ENCODE measurements at places on chromosomes 1 and 21.

GRCh38 chr1:1345860-1346500 is 3.2 kb downstream of the DVL1 start:
- no peak for DNase-seq

DNA sequence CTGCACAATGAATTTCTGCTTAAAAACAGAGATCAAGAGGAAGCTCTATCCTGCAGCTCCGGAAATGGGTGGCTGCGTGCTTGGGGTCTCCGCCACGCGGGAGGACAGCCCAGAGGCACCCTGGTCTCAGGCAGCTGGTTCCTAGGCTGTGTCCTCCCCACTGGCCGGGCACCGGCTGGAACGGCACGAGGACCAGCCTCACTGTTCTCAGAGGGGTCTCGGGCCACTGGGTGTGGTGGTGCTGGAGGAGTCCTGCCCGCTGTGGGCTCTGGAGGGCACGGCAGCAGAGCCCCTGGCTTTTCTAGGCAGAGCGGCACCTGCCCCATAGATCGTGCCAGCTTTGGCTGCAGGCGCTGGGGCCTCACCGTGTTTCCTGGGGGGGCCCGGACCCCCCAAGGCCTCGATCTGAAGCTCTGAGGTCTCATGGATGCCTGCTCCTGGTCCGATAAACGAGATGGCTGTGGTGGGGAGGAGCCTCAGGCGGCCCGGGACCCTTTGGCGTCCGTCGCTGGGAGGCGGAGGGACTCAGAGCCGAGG is 8.2 kb upstream of the RNF223 start:
- no peak for DNase-seq

DNA sequence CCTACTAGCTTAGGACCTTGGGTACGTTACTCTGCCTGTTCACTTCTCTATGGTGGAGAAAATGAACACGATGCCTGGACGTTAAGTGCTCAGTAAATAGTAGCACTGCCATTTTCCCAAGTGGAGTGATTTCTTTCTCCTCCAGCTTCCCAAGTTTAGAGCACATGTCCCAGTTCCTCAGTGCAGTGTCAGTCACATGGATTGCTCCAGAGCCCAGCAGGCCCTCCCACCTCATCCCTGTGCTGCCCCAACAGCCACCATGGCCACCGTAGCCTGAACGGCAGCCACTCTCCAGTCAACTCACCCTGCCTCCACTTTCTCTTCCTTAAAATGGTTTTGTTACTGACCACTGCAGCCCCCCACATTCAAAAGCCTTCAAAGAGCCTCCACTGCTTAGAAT is 8.5 kb downstream of the STMN1 start:
- no peak for DNase-seq

- DNase-seq, result no peak
These were observed 4.9 kb downstream of the MEX3A start for GRCh38 chr1:156077430-156077760.

DNA sequence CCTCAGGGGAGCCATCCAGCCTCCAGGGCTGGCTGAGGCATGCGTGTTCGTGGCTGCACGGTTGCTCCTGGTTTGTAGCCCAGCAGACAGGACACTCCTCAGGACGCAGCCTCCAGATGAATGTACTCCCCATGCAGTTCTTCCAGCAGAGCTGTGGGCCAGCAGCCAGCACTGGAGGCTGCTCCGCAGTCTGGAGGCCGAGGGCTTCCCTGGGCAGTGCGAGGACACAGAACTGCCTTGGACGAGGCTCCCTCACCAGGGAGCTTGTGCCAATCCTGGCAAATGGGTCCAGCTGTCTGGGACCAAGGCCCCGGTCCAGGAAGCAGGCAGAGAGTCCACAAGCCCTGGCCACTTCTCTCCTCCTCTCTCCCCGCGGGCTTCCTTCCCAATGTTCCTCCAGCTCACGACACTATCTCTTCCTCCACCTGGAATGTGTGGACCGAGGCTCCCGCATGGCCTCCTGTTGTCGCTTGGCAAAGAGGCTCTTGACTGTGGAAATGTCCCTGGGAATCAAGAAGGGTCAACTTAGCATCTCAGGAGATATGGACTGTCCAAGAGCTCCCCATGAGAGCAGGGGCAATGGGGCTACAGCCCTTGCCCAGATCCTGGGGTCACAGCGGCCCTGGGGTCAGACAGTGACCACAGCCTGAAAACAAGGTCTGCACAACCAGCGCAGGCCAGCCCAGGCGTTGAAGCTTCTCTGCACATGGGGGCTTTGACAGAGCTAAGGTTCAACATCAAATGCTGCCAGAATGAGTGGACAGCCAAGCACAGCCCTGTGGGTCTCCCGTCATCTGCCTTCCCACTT is 5.3 kb downstream of the EDN2 start:
- no peak for DNase-seq

DNA sequence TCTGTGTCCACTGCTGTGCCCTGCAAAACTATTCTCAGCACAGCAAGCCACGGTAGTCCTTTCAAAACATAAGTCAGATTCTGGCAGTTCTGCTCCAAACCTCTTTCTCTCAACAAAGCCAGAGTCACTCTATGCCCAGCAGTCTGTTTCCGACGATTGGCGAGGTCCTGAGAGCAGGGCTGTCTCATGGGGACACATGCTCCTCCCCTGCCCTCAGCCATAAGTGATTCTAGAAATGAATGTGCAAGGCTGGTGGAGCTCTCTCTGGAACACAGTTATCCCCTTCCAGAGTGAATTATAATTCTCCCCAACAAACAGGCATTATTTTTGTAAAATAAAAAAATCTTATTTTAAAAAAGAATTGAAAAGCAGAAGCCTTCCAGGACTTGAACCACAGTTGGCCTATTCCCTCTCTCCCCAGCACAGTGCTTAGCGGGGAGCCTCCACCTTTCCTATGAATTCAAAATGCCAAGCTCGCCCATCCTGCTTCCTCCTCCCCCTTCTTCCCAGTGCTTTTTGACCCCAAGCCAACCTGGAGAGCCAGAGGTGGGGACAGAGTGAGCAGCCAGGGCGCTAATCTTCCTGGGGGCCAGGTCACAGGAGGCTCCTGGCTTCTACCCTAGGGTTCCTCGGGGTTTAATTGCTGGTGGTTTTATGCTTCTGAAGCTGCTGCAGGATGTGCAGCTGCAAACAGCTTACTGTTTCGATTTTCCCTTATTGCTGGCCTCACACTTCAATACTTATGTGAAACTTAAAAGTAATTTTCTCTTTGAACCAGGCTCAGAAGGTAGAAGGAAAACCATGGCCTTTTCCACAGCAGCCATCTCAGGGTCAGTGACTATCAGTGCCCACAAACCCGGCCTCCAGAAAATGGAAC is 41.1 kb downstream of the KCNJ6 start:
- DNase-seq, result no peak

DNA sequence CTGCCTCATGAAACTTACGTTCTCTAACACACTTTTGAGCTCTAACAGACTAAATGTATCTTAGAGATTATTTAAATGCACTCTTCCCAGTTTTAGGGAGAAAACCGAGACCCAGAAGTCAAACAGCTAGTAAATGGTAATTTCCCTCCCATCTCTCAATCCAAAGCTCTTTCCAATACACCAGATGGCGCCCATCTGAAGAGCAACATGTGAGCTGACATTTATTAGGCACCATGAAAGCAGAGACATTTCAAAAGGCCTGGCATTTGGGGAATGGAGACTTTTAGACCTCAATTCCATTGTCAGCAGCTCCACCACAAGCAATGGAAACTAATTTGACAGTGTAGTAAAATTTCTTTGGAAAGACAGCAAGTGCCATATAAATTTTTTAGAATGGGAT is 191.4 kb downstream of the DAB1 start:
- DNase-seq, result no peak

GRCh38 chr1:34166191-34166624 is 1.2 kb upstream of the CSMD2 start:
- DNase-seq, result no peak

- peak; percentile 8 for DNase-seq
These were observed 13.4 kb upstream of the ALX3 start for GRCh38 chr1:110083866-110084226.

DNA sequence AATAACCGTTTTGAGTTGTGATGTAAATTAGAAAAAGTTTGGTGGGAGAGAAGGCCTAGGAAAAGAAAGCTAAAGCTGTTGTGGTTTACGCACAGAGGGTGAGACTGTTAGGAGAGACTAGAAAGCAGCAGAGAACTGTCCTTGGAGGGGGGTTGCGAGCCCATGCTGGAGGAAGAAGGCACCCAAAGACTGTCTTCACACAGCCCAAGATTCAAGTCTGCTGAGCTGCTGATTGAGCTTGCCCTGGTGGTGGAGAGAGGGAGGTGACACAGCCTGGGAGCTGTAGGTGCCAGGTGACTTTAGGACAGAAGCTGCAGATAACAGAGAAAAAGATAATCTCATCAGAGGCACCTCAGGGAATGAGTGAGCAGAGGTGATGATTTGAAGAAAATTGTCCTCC is 18.3 kb upstream of the TLR5 start:
- DNase-seq, result no peak
